Stimulated activated CD8-positive, alpha-beta memory T cell treated with anti-CD3 and anti-CD28 coated beads, Interleukin-7, amount 100 ng/mL, for 1 hour (primary cell): ENCODE measurements at places on chromosomes 5 and 9.

- DNase-seq: no peak
Observed at GRCh38 chr9:130623466-130623865, 40.9 kb upstream of the PRDM12 start.

GRCh38 chr5:143437666-143438273 is 34.3 kb upstream of the NR3C1 start:
- DNase-seq: no peak

GRCh38 chr5:41763081-41763480 is 107.1 kb downstream of the OXCT1 start:
- DNase-seq: no peak

GRCh38 chr5:90824436-90824835 is 265.8 kb downstream of the ADGRV1 start:
- DNase-seq: no peak

GRCh38 chr9:127896395-127897192 is 2.8 kb downstream of the ST6GALNAC6 start:
- no peak for DNase-seq

DNA sequence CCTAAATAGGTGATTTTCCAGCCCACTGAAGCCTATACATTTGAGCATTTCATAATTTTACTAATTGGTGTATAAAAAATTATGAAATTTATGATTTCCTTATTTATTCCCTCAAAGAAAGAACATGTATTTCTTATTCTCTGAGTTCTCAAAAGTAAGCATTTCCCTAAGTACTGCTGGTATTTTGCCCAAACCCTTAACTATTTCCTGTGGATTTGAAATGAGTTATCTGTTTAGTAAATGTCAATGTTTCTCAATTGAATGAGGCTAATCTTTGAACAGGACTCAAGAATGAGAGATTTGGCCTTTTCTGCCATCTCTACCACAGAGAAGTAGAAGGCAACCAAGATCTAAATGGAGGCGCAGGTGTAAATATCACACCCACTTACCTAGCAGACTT is 751.7 kb downstream of the TLE1 start:
- DNase-seq: no peak

DNA sequence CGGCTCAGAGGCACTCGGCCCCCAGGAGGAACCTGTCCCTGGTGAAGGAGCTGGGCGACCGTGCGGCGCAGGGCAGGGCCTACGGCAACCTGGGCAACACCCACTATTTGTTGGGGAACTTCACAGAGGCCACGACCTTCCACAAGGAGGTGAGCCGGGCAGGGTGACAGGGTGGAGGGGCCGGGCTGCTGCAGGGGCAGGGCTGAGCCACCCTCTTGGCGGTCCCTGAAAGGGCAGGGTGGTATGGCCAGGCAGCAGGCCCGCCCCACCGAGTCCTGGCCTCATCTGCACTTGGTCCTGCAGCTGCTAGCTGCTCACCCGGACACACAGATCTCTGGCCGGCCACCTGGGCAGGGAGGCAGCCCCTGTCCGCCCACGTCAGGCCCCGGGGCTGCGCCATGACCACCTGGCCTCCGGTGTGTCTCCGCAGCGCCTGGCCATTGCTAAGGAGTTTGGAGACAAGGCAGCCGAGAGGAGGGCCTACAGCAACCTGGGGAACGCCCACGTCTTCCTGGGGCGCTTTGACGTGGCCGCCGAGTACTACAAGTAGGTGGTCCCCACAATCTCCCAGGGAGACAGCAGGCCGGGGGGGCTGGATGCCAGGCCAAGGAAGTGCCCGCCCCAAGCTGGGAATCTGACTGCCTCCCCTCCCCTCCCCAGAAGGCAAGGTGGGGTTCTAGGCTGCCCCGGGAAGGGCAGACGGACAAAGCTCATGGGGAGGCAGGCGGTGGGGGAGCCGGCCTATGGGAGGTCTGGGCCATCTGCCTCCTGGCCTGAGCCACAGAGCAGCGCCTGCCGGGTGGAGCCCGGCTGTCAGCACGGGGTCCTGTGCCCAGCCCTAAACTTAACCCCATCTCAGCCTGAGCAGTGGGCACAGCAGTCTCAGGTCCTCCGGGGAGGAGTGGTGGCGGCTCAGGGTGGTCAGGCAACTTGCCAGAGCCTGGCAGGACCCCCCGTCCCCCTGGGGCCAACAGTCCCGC is 10.4 kb downstream of the GPSM1 start:
- DNase-seq: no peak

DNA sequence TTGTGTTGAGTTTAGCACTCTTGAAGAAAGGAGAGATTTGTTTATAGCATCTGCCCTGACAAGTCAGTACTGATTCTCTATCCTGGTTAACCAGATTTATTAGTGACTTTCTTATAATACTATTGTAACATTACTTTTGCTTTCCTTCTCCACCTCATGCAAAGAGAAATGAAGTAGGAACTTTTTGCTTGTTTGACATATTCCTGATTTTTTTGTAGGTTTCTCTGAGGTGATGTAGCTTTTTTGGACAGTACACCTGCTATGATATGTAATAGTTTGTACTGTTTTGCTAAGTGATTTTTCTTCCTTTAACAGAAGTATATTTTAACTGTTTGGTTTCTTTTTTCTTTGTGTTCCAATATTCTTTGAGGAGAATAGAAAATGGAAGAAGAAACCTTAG is 117.7 kb downstream of the ZCCHC7 start:
- DNase-seq: no peak
